Mesenchymal stem cell (in vitro differentiated cells and primary cell): ENCODE measurements at places on chromosomes 4 and X.
A peak's percentile ranks its signal among the peaks of the same experiment; 100 is the strongest.

DNA sequence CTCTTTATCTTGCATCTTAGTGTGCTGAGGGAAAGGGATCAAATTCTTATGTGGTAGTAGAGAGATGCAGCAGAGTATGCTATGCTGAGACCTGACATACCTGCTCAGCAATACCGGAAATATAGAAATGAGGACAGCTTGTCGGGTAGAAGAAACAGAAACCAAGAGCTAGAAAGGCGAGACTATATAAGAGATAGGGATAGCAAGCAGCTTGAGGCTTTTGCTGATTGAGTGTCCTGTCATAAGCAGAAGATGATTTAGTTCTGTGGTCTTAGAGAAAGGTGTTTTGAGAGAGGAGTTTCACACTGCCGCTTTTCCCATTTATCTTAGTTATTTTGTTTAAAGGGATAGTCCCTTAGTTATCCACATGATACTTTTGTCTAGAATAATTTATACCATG, 31.7 kb downstream of the USP9X start:
- DNase-seq, result no peak

DNA sequence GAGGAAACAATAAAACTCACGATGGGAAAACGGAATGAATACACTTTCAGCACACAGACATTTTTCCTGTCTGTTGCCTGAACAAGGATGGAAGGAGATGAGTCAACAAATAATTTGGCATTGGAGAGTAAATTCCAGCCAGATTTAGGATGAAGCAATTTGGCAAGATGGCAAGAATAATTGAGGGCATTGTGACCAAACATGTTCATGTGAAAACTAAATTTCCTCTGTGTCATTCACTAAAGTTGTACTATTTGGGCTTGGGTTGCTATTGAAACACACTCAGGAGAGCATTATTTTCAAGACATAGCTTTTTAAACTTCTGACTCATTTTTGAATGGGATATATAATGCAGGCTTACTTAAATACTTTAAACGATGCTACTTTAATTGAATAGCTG, 1614.4 kb downstream of the PCDH19 start:
- DNase-seq, result no peak

DNA sequence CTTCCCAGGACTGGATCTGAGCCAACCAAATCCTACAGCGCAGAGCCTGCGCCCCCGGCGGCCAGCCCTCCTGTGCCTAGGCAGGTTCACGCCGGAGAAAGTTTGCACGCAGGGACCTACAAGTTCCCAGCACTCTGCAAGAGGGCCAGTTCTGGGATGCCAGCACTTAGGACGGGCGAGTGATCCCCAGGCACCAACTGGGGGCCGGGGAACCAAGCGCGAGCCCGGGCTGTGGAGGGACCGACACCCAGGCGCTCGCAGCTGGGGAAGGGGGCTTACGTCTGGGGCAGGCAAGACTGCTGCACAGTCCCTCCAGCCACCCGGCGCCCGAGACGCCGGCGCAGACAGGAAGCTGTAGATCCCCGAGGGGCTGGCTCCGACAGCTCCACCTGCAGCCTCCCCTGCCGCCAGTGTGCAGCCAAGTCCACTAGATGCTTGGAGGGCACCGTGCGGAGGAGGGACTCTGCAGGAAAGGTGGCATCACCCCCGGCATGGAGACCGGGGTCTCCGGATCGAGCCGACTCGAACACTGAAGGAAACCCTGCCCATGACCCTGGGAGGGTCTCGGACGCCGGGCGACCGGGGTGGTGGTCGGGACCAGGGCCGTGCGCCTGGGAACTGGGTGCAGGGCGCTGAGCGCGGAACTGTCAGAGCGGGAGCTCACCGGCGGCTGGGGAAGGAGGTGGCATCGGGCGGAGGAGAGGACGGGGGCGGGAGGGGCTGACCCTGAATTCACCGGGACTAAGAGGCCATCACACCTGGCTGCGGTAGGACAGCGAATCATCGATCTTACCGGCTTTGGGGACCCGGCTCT, 566 bp downstream of the CORIN start:
- peak; percentile 37 for DNase-seq

DNA sequence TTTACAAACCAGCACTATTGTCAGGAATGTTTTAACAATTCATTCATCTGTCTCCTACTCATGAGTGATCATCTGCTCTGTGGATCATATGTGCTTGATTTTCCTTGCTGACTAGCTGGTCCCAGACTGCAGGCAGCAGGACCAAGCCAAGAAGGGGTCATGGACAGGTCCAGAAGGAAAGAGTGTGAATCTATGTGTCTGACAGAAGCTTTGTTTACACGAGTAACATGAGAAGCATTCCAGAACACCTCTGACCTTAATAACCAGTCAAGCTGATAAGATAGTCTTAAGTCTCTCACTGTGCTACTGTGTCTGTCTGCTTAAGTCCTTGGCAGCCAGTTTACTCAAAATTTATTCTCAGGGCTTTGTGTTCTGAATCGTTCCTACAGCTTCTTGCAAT, 39.0 kb downstream of the GUCY1A1 start:
- peak; percentile 40 for DNase-seq

DNA sequence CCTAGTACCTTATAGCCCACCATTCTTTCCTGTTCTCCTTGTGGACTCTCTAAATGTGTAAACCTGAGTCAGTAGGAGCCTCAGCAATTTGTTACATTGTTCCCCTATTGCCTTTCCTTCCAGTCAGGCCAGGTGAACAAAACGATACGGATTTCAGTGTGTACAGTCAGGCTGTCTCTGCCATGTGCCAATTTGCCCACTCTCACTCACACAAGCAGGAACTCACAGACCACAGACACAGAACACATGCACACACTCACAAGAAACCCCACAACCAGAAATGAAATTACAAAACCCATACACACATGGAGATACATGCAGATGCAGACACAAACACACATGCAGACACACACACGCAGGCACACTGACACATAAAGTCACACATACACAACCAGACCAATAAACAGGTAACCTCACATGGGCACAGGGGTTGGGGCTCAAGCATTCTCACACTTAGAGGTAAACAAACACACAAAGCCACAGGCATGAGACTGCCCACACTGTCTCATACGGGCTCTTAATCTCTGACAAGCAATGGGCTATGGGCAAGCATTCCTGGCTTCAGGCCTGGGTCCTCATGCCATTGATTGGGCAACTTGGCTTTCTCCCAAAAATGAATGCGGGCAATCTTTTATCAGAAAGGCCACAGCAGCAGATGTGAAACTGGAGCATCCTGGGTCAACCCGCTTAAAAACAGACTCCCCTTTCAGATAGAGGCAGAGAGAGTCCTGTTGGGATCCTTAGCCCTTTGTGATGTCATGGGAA, 68.7 kb downstream of the NBDY start:
- DNase-seq, result no peak

GRCh38 chrX:103518571-103518970, 718 bp downstream of the RAB40A start:
- DNase-seq, result no peak

DNA sequence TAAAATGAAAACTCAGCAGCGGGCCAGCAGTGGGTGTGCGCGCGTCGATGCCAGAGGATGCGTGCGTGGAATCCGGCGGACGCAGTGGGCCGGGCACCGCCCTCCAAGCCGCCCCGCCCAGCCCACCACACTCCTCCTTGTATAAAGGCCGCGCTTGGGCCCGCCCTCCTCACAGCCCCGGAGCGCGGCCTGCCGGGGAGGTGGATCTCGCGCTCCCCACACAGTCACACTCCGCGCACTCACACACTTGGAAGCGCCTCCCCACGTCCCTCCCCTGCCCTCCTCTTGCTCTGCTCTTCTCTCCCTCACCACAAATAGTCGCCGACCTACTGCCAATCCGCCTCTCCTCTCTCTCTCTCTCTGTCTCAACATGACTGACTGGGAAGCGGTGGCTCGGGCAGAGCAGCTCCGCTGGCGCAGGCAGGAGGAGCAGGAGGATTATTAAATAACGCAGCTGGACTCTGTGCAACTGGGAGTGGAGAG, at the start of gene CCSER1:
TSS of gene CCSER1 (plus strand) at position 172 of the 483 bp plus-strand sequence.
- peak; percentile 64 for DNase-seq
